Activated T-cell treated with anti-CD3 and anti-CD28 coated beads, Interleukin-2, amount 50 U/mL, for 4 hours (primary cell): ENCODE measurements at places on chromosomes 4 and X.
A peak's percentile ranks its signal among the peaks of the same experiment; 100 is the strongest.

DNA sequence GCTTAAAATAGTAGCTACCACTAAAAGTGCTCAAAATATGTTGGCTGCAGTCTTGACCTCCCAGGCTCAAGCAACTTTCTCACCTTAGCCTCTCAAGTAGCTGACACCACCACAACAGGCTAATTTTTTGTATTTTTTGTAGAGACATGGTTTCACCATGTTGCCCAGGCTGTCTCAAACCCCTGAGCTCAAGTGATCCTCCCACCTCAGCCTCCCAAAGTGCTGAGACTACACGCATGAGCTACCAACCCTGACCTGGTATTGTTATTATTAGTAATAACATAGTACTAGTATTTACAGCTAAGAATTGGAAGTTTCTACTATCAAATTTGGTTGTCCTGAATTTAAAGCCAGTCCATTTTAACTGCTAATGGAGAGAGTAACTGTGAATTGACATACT is 18.0 kb downstream of the STAP1 start:
- no peak for DNase-seq

- no peak for DNase-seq
Measured at GRCh38 chrX:46630141-46630540, 56.6 kb downstream of the CHST7 start.

- no peak for DNase-seq
Measured at GRCh38 chr4:78298618-78299017, 241.5 kb downstream of the FRAS1 start.

GRCh38 chr4:15188605-15189539 is 186.6 kb downstream of the CPEB2 start:
- DNase-seq: no peak

- no peak for DNase-seq
Measured at GRCh38 chrX:37781081-37781480, 1.2 kb downstream of the CYBB start.

DNA sequence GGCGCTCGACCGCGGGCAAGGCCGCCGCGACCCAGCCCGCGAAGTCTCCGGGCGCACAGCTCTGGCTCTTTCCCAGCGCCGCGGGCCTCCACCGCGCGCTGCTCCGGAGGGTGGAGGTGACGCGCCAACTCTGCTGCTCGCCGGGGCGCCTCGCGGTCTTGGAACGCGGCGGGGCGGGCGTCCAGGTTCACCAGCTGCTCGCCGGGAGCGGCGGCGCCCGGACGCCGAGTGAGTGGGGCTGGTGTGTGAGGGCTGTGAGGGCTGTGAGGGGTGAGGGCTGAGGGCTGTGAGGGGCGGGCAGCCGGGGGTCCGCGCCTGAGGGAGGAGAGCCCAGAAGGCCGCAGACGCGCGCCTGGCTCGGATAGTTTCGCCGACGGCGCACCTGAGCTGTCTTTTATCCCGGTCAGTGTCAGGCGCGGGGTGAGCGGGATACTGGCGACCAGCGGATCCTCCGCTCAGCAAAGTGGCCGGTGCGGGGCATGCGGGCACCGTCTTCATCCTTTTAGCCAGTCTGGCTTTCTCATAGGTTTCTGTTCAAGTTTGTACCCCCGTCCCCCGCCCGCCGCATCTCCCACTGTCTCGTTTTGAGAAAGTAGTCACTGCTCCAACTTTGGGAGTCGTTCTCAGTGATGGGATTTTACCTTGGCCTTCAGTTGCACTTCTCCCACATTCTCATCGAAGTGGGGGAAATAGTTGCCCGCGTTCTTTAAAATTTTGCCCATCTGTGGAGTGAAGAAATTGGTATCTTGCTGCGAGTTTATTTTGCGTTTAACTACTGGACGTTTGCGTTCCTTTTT is 586 bp downstream of the HERC5 start:
- peak; percentile 25 for DNase-seq

DNA sequence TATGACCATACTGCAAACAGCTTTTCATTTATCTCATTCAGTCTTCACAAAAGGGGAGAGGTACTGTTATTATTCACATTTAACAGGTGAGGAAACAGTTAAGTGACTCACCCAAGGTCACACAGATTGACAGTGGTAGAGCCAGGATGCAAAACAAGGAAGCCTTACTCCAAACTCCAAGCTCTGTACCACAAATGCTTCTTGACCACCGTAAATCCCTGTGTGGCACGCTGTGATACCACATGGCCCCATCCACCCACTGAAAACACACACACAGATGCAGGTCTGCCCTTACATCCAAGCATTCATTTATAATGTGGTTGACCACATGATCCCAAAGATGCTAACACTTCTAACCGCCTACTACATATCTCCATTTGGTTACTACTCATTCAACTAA is 129.5 kb downstream of the TSPAN5 start:
- no peak for DNase-seq

DNA sequence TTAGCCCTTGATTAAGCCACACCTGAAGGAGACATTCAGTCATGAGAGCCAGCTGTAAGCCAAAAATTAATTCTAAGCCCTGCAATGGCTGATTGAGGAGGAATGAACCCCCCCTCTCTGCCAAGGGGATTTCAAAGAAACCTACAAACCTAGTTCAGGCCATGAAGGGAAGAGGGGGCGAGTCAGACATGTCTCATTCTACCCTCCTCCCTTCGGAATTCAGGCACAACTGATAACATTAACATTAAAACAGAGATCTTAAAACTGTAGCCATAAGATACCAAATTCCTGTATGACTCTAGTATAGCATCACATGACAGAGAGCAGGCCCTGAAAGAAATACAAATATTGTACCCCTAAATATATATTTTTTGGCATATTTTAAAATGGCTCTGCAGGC is 40.4 kb upstream of the AFAP1 start:
- DNase-seq: no peak

DNA sequence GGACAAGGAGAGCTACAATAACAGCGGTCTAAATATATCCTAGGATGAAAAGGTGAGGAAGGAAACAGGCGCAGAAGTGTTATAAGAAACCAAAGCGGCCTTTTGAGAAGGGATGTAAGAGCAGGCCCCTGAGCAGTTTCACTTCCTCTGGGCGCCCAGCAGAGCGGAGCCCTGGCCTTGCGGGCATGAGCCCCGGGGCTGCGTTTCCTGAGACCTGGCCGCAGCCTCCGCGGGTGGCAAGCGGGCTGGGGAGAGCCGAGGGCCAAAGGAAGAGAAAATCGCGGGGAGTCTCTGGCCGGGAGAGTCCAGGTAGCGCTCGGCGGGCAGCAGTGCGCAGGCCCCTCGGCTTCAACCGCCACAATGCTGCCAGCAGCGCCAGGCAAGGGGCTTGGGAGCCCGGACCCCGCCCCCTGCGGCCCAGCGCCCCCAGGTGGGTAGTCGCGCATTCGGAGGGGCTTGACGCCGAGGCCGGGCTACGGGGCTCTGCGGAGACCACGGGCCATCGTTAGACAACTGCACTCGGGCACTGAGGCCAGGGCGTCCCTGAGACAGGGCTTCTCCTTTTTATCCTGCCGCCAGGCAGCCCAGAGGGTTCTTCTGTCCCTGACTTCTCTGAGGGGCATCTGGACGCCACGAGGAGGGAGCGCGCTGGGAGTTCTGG is at the start of gene BANK1:
Gene BANK1, plus strand, starts transcription at position 210 of the 661 bp plus-strand sequence. Its CDS starts 151 bp downstream, at position 361.
- DNase-seq: peak; percentile 13

- DNase-seq: peak; percentile 76
Measured at GRCh38 chrX:102659790-102660757, 8.8 kb downstream of the GPRASP1 start.

- DNase-seq: no peak
Measured at GRCh38 chrX:104668550-104668949, 102.6 kb downstream of the IL1RAPL2 start.

- no peak for DNase-seq
Measured at GRCh38 chrX:1418901-1419544, 27.1 kb upstream of the SLC25A6 start.

GRCh38 chr4:8939840-8940742 is 68.5 kb upstream of the HMX1 start:
- DNase-seq: no peak

GRCh38 chr4:16443504-16444088 is 217.3 kb upstream of the TAPT1 start:
- no peak for DNase-seq

DNA sequence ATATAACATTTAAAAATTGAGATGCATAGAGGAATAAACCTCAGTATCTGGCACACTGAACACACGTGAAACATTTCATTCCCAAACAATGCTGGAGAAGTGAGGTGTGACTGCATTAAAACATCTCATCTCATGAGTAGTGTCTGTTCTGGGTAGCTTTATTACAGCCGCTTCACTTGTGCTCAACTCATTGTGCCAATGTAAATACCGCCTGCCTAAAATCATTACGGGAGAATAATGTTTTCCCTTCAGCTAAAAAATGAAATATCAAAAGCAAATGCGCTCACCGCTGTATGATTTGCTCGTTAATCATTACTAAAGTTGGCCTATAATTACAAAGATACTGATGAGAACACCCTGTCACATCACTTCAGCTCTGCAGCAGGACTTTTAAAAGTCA is 110.2 kb upstream of the PRPS2 start:
- no peak for DNase-seq

DNA sequence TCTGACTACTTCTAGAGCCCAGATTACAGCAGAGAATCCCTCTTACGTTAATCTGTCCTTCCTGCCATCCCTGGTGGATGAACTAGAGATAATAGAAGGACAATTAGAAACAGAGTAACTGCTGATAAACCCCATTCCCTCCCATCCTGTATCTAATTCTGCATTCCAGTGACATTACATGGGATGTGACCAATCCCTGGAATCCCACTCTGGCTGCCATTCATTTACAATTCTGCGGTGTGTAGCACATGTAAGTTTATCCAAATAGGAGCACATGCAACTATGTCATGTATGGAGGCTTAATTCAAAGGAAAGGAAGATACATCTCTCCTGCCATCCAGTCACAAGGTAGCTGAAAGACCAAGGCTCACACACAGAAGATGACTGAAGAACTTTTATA is 339.5 kb downstream of the GPAT3 start:
- DNase-seq: no peak

DNA sequence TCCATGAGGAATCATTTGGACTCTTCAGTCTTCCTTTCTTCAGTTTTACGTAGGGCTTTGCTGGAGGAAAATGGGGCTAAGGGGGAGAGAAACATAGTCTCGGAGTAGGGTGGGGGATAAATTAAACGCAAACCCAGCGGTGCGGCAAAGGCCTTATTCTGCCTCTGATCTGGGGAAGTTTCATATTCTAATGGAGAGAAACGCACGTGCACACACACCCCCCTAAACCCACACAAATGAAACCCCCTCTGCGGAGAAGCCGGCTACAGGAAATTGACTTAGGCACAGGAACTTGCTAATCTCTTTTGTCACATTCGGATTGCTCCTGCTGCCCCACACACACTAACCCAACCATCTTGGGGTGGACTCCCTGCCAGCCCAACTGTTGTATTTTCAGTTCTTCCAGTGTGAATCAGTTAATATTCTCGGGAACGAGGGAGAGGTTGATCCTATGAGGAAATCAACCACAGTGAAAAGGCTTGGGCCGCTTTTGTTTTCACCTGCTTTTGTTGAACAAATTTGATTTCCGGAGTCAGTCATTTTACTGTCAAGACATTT is at the start of gene RHOH:
Gene RHOH, plus strand, starts transcription at position 308 of the 558 bp plus-strand sequence. CDS start 46,356 bp downstream, outside the sequence.
- peak; percentile 70 for DNase-seq

DNA sequence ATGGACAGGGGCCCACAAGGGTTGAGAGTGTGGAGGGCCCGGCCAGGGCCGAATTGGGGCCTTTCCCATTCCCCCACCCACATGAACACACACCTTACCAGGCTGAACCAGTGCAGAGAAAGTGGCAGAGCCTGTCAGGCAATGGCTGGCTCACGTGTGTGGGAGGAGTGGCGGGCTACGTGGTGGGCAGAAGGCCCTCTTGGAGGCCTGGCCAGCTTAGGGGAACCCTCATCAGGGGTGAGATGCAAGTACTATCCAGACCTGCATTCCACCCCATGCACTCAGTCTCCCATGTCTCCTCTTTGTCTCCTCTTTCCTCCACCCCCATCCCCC is 965 bp downstream of the TCEAL4 start:
- no peak for DNase-seq

GRCh38 chrX:63657821-63658220 is 127.2 kb downstream of the ARHGEF9 start:
- DNase-seq: no peak

DNA sequence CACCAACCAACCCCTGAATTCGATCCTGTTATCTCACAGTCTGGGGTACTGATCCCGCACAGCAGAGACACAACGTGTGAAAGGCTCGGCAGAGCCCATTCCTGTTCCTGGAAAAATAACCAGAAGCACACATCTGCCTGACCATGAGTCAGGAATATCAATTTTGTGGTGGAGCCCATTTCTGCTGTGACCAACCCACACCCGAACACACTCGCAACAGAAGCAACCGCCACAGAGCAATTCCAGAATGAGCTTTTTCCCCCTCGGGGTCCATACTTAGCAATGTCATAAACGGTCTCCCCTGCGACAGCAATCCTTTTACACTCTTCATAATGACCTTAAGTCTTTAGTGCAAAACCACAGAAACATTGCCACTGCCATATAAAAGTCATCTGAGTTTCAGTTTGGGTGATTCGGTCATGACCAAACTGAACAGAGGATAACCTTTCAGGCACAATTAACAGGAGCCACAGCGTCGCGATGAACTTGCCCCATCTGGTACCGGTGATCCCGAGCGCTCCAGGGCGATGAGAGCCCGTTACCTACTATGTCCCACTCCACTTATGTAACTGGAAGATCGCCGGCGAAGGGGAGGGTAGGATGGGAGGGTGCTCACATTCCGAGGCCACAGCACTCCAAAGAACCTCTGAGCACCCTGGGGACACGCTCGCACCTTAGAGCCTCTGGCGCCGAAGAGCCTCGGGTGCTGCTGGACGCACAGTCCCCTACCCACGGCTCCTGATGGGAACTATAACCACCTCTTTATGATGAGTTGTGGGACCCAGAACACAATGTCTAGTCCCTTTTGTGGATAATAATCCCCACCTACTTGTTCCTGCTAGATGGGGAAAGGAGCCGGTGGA is 1.1 kb downstream of the MECP2 start:
- no peak for DNase-seq

DNA sequence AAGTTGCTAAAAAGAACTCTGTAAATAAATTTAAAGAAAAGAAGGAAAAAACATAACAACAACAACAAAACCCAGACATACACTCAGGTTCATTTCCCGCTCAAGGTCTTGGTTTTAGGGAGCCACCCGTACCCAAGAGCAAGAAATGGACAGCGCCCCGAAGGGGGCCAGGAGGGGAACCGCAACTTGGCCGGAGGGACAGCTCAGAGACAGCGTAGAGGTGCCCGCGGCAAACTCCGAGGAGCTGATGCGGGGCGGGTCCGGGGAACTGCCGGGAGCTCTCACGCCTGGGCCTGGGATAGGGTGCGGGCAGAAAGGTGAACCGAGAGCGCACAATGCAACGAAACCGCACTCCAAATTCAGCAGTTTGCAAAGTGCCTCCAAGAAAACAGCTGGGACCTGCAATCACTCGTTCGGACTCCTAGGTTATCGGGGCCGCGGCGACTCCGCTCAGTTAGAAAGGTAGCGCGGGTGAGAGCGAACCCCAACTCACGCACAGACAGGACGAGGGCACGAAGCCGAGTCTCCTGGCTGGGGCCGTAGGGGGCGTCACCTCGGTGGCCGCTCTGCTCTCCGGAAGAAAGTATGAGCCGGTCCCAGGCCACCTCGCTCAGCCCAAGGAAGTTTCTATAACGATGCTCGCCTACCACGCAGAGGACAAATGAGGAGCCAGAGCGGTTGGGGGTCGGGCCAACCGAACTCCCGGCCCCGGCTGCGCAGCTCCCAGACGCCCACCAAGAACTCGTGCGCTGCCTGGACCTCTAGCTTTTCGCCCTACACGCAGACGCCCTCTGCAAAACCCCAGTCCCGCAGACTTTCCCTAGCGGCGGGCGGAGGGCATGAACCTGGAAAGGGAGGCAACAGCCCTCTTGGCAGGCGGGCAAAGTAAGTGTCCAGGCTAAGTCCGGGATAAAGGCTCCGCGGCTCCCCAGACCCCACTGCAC is 1.4 kb downstream of the NDNF start:
- no peak for DNase-seq
